NCI-H446 treated with DMSO at 0.1 percent for 48 hours (cell line): ENCODE measurements at places on chromosomes 13 and 19.

- DNase-seq = peak; percentile 35
Measured at GRCh38 chr19:48608798-48609263, 2.3 kb downstream of the SPACA4 start.

DNA sequence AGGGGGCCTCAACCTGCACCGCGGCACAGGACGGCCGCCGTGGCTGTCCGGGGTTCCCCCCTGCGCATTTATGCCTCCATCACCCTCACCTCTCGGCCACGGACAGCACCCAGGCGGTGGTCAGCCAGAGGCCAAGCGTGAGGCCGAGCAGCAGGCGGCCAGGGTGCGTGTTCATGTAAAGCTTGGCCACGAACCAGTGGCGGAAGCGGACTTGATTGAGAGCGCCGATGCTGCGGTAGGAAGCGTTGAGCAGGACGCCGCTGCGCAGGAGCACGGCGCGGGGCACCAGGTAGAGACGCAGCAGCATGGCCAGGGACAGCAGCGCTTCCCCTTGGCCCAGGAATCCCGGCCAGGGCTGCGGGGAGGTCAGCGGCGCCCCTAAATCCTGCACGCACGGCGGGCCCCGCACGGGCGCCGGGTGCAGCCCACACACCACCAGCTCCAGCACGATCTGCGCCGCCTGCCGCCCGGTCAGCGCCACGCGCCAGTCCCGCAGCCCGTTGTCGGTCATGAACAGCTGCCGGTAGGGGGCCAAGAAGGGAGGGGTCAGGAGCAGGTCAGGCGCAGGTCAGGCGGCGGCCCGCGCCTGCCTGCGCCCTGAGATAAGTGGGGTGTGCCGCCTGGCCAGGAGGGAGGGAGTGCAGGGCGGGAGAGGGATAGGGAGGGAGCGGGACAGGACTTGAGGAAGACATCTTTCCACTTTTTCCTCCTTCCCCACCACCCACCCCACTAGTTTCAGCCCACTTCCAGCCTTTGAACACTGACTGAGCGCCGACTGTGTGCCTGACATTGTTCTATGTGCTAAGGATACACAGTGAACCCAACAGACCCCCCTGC lies 6.5 kb downstream of the KCNN4 start:
- DNase-seq = no peak

- no peak for DNase-seq
Measured at GRCh38 chr13:64278493-64278892, 2862.8 kb upstream of the PCDH20 start.

DNA sequence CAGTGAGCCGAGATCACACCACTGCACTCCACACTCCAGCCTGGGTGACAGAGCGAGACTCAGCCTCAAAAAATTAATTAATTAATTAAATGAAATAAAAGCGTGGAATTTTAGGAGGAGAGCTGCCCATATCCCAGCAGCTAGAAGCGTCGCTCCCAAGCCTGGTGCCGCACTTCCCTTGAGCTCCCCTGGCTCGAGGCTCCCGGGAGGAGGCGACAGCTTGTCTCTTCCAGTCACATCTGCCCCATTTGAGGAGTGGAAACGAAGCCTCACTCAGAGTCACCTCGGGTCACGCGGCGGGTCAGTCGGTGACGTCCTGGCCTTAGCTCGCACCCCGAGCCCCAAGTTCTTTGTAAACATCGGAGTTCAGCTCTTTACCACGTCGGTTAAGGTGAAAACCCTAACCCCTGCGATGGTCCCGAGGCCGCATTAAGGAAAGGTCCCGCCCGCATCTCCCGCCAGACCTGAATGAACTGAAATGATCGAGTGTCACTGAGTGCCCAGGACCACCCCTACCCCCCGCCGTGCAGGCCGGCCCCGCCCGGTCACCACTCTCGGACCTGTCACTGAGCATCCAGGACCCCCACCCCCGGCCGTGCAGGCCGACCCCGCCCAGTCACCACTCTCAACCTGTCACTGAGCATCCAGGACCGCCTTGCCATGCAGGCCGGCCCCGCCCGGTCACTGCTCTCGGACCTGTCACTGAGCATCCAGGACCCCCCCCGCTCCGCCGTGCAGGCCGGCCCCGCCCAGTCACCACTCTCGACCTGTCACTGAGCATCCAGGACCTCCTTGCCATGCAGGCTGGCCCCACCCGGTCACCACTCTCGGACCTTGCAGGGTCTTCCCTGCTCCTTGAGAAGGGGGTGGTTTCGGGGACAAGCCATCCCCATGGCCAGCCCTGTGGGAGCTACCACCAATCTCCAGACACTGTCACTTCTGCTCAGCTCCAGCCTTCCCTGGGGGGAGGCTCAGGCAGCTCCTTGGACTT lies 176.9 kb downstream of the KDM4B start:
- DNase-seq = no peak

DNA sequence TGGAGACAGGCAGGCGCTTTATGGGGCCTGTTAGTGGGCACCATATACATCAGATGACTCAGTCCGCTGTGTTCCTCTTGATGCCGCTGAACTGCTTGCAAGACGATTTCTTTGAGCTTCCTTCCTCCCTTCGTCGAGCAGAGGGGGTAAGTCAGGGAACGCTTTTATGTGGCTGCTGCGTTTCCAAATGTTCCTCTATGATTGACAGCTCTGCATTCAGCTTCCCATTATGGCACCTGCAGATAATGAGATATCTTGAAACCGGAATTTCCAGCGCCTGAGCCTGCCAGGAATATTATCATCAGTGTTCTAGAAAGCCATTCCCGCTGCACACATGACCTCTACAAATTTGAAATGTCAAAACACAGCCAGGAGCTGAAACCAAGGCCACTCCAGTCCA lies 257.0 kb downstream of the TSHZ3 start:
- no peak for DNase-seq

GRCh38 chr13:23806874-23807526 lies 82.2 kb downstream of the MIPEP start:
- no peak for DNase-seq

DNA sequence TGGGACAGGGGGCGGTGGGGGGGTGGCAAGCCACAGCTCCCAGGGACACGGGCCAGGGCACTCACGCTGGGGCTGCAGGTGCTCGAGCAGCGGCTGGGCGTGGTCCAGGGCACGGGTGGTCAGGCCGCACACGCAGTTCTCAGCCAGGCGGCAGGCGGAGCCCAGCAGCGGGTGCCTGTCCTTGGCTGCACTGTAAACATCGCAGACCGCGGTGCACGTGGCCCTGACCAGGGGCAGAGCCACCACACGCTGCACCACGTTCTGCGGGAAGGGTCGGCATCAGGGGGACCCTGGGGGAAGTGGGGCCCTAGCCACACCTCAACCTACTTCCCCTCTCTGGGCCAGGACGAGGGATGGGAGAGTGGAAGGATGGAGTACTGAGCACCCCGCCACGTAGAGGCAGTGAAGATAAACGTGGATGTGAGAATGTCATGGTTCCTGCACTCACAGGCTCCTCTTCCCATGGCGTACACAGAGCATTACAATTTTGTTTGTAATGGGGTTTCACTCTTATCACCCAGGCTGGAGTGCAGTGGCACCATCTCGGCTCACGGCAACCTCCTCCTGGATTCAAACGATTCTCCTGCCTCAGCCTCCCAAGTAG lies 3.4 kb downstream of the PLIN5 start:
- DNase-seq = no peak

DNA sequence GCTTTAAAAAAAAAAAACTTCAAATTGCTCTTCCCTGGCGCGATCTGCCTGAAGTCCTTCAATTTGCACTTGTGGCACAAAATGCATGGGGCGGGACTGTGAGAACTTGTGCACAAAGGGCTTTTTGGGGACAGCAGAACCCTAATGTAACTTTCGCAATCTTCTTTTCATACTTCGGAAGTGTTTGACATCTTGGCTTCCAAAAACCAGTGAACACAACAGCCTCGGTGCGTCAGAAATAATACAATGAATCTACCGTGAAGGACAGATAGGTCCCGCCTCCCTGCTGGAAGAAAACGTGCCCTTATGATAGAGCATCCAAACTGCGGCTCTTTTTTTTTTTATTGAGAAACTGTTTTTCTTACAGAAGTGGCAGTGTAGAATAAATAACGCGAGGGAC lies 36.6 kb downstream of the KLF2 start:
- no peak for DNase-seq

DNA sequence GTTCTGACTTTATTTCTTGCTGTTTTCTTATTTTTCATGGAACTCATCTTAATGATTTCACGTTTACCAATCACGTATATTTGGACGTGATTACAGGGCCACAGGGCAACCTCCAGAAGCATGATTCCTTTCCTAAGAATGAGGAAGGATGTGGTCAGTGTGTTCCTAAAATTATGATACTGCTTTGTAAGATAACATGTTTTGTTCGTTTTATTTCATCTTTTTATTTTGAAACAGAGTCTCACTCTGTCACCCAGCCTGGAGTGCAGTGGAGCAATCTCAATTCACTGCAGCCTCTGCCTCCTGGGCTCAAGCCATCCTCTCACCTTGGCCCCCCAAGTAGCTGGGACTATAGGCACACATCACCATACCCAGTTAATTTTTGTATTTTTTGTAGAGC lies 24.8 kb upstream of the LAIR1 start:
- DNase-seq = no peak

DNA sequence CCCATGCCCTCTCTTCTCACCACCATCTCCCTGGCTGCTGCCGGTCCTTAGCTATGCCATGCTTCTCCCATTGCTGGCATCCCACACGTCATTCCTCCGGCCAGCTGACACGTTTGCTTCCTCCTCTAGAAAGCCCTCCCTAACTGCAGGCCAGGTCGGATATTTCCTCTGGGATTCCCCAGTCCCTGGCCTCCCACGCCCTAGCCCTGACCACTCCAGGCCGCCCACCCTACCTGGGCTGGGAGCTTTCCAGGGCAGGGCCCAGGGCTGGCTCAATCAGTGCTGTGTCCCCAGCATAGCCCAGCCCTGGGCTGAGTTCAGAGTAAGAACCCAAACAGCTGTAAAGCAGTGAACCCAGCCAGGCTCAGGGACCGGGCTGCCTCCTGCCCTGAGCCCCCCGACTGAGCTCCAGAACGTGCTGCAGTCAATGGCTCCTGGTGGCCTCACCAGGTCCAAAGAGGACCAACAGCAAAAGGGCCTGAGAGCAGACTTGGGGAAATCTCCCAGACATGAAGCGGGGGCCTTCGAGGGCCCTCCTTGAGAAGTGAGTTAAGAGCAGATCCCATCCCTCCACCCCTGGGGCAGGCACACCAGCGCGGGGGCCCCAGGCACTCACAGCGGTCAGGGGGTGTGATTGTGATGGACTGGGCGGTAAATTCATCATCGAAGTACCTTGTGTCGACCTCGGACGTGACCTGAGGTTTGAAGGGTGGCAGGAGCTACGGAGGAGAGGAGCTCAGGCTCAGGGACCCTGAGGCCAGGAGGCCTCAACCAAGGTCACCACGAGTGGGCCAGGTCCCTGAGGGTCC lies 8.1 kb upstream of the CCNP start:
- DNase-seq = no peak

DNA sequence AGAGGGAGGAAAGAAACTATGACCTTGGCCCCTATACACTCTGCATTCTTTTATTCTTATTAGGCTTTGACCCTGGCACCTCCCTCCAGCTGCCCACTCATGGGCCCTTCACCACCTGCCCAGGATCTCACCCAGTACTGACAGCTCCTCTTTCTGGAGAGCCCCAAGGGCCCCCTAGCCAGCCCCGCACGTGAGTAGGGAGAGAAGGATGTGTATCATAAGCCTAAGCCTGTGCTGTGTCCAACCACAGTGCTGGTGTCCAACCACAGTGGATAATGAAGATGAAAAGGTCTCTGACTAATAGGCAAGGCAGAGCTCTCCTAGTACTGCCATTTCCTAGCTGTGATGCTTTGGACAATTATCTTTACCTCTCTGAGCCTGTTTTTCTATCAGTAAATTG lies 4.2 kb downstream of the DMRTC2 start:
- DNase-seq = no peak

- DNase-seq = no peak
Measured at GRCh38 chr13:75455962-75456361, 26.0 kb downstream of the TBC1D4 start.

DNA sequence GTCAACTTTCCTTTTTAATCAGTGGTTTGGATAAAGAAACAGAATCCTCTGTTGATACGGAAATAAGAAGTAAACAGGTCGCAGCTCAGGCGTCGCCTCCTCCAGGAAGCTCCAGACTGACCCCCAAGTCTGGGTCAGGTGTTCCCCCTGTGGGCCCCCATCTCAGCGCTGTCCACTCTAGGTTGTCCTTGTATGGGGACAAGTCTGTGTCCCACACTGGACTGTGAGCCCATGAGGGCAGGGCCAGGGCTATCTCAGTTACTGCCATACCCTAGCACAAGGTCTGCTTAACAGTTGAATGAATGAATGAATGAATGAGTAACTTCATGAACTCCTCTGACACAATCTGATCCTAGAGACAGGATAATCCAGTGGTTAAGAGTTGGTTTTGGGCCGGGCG lies 7.5 kb downstream of the CLASRP start:
- no peak for DNase-seq

DNA sequence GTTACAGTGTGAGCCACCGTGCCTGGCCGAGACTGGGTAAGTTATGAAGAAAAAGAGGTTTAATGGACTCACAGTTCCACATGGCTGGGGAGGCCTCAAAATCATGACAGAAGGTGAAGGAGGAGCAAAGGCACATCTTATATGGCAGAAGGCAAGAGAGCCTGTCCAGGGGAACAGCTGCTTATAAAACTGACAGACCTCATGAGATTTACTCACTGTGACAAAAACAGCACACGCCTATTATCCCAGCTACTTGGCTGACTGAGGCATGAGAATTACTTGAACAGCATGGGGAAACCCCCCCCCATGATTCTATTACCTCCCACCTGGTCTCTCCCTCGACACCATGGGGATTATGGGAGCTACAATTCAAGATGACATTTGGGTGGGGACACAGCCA lies 23.4 kb upstream of the ZNF561 start:
- no peak for DNase-seq

GRCh38 chr13:105579821-105580710 lies 955.4 kb downstream of the EFNB2 start:
- DNase-seq = no peak

GRCh38 chr13:112200200-112200599 lies 133.3 kb downstream of the SOX1 start:
- no peak for DNase-seq

DNA sequence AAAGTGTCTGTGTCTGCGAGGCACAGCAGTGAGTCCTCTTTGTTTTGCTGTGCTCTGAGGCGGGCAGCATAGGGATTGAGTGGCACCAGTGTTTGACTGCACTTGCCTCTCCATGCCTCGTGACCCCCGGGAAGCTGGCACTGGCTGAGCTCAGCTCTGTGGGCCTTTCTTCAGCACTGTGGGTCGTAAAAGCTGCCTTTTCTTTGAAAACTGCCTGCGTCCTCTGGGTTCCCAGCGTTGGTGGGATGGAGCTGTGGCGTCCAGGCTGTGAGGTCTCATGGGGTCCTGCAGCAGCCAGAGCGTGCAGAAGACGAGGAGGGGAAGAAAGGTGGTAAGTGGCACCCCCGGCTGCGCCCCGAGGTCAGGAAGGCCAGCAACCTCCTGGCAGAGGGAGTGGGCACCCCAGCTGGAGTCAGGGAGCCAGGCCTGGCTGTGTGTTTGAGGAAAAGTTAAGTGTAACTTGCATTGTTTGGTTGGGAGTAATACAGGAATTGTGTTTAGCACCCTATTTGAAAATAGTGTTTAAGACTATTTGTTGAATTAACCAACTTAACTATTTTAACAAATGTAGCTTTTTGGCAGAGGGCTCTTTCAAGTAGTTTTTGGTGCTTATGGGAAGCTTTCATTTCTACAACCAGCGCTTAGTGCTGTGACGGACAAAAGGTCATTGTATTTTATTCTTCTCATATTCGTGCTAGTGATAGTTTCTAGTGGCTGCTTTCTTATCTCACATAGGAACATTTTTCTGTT lies 79.3 kb upstream of the TEX29 start:
- no peak for DNase-seq
